ENCODE measurements at places on chromosomes 3 and 15.
A peak's percentile ranks its signal among the peaks of the same experiment; 100 is the strongest.

DNA sequence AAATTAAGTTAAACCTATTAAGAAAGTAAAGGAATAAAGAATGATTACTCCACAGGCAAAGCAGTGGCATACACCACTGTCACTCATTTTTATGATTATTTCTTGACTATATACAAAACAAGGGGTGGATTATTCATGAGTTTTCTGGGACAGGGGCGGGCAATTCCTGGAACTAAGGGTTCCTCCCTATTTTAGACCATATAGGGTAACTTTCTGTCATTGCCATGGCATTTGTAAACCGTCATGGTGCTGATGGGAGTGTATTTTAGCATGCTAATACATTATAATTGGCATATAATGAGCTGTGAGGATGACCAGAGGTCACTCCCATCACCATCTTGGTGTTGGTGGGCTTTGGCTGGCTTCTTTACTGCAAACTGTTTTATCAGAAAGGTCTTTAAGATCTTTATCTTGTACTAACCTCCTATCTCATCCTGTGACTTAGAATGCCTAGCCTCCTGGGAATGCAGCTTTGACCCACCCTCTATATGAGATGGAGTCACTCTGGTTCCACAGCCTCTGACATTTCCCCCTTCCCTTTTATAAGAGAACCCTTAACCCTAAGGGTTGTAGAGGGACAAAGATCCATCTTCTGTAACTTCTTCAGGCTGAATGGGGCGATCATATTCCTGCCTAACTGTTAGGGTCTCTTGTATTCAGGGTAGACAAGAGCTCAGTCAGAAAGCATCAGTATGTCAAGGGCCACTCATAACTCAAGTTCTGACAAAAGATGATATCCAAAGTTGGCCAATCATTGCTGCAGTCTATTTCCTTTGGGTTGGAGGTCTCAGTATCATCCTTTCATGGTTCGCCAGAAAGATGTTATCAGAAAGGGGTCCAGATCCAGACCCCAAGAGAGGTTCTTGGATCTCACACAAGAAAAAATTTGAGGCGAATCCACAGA is 79.5 kb upstream of the LIPC start:
- no peak for DNase-seq

- no peak for DNase-seq
Observed at GRCh38 chr3:116291141-116291540, 154.1 kb downstream of the LSAMP start.

DNA sequence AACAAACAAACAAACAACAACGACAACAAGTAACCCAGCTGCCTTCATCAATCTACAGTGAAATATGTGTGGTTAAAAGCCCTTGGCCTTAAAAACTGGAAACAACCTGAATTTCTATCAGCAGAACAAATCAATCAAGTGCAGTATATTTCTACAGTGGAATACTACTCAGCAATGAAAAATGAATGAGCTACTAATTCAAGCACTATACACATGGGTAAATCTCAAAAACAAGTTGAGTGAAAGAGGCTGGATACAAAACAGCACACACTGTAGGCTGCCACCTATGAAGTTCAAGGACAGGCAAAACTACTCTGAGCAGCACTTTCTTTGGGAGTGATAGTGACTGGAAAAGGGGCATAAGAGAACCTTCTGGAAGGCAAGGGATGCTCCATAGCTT is 395.5 kb upstream of the PROK2 start:
- no peak for DNase-seq

DNA sequence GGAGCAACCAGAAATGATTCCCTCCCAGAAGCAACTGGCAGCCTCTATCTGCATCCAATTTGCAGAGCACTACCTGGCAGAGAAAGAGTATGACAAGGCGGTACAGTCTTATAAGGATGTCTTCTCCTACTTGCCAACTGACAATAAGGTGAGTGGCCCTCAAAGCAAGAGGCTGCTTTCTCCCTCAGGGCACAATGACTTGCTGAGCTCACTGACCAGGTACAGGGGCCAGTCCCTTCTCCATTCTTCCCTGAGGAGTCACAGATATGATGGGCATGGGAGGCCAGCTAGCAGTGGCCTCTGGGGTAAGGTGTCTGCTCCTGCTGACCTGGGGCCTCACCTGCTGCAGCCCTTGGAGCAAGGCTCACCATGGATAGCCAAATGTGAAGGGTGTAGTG is 20.3 kb downstream of the CSRNP1 start:
- no peak for DNase-seq

DNA sequence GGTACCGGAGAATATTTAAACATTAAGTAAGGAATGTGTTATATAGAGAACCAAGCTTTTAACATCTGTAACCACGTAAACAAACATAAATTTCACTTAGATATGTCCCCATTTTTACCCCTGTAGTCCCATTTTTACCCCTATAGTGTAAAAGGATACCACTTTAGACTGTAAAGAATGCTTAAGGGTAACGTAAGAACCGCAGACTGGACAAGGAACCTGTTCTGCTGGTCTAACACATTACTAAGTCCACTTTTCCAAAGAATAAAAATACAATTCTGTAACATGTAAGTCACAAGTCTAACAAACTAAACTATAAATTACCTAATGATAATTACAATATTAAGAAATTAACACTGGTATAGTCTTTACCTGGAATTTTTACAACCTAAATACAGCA is 2.9 kb downstream of the SLC12A6 start:
- DNase-seq: no peak

GRCh38 chr3:175486255-175486654 is 627.1 kb downstream of the NAALADL2 start:
- no peak for DNase-seq

DNA sequence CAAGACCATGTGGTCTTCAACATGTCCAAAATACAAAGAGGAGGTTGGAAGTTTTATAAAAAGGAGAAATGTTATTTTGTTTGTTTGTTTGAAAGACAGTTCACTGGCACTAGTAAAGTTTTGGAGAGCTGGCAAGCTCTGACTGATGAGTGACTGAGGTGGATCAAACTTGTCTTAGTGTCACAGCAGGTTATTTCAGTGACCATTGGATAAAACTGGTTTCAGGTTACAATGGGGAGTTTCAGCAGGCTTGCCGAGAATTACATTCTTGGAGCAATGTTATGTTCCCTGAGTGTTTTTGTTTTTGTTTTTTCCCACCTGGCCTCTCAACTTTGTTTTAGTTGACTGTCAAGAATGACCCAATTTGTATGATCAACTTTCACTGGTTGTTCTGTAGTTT is 414.5 kb upstream of the ARHGEF26 start:
- no peak for DNase-seq

GRCh38 chr3:64743887-64744243 is 56.1 kb upstream of the ADAMTS9 start:
- no peak for DNase-seq

- DNase-seq: no peak
Observed at GRCh38 chr15:101348015-101348414, 53.0 kb upstream of the SNRPA1 start.

DNA sequence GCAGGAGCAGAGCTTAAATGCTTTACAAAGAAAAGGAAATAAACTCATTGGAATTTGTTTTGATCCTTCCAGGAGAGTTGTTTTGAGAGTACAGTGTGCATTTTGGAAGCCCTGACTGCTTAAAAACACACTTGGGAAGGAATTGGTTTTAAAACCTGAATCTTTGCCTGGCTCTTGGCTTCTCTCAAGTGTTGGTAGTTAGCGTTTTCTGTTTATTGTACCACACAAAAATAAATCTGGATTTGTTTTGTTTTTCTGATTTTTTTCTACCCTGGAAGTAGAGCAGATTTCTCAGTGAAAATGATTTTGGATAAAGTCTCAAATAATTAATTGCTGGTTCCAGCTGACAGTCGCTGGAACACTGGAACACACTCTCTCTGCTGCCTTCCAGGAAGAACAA is 90.6 kb downstream of the CHST2 start:
- DNase-seq: no peak

DNA sequence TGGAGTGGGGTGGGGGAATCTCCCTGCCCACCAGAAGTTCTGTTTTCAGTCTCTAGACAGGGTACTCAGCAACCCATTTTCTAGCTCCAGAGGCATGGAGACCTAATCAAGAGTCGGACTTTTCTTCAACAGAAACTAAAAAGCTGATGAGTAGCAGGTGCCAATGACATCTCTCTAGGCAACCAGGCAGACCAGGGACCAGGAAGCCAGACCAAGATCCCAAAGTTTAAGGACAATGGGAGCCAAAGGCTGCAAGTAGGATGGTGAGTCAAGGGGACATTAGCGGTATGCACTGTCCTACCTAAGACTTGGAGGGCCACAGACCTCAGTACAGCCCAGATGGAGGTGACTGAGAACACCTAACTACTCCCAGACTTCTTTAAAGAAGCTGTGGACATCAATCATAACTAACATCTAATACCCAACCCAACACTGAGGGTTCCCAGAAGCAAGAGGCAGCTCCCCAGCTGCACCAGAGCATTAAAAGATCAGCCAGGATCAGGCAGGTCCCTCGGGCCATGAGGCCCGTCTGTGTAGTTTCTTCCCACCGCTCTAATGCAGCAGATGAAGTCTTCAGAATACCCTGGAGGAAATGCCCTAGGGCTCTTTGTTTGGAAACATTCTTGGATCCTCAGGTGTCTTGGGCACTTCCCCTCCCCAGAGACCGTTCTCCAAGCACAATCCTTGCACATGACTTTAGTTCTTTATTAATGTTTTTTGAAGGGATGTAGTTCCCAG is 979 bp downstream of the CCDC71 start:
- no peak for DNase-seq

- DNase-seq: no peak
Observed at GRCh38 chr15:85693277-85693676, 101.4 kb downstream of the KLHL25 start.

- no peak for DNase-seq
Observed at GRCh38 chr3:17360991-17361390, 381.4 kb downstream of the TBC1D5 start.

GRCh38 chr3:29329986-29330890 is 49.4 kb downstream of the RBMS3 start:
- DNase-seq: no peak

GRCh38 chr15:58291848-58292247 is 139.9 kb upstream of the LIPC start:
- DNase-seq: no peak

- DNase-seq: peak; percentile 82
Observed at GRCh38 chr15:91706322-91707032, 147.0 kb upstream of the SLCO3A1 start.

DNA sequence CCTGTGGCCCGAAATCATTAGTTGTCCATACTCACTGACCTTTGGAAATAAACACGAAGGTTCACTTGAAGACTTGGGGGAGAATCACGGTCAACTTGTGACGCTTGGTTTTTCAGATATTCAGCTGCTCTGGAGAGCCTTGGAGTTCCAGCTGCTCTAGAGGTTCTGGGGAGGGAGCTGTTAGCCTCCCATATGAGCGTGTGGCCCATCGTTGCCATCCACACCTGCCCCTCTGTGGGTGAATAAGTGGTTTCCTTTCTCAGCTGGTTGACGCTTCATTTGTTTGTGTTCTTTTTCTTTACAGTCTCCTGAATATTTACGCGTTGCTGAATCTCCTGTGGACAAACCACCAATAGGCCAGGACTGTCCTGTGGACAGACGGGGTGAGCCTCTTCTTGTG is 35.6 kb downstream of the APBA2 start:
- no peak for DNase-seq
